DND-41 (cell line): ENCODE measurements at places on chromosomes 16 and 17.

DNA sequence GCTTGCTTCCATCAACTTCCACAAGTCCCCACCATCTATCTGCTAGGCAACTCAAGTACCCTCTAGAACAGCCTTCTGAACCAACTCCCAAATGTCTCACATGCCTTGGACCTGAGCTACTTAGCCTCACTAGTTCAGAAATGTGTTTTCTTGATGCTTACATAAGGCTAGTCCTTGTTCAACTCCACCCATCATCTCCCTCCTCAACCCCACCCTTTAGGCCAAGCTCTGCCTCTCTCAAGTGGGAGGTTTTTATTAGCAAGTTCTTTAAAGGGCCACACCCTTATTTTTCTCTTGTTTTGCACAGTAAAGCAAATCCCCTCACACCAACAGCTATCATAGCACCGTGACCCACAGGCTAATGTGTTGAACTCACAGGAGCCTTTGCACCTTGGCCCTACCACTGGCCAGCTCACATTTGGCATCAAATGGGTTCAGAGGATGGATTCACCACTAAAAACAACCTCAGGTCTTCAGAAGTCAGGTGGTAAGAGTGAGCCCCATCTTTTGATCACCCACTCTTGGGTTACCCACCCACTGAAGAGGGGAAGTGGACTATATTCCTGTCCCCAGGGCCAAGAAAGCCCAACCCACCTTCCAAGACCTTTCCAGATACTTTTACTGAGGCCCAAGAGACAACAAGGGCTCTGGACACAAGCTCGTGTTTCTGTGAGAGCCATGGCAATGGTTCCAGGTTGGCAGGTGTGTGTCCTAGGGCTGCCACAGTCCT, 12.2 kb downstream of the PIK3R5 start:
- no peak for DNase-seq

DNA sequence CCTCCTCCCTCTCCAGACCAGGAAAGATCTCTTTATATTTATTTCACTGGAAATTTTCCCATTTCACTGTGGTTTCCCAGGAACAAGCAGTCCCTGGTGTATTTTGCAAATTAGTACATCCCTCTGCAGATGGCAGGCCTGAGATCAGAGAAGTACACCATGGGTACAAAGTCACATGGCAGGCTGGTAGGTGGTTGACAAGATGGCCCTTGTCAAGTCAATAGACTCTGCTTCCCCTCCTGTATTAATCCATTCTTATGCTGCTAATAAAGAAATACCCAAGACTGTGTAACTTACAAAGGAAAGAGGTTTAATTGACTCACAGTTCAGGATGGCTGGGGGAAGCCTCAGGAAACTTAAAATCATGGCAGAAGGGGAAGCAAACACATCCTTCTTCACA, 51.6 kb upstream of the KSR1 start:
- no peak for DNase-seq

DNA sequence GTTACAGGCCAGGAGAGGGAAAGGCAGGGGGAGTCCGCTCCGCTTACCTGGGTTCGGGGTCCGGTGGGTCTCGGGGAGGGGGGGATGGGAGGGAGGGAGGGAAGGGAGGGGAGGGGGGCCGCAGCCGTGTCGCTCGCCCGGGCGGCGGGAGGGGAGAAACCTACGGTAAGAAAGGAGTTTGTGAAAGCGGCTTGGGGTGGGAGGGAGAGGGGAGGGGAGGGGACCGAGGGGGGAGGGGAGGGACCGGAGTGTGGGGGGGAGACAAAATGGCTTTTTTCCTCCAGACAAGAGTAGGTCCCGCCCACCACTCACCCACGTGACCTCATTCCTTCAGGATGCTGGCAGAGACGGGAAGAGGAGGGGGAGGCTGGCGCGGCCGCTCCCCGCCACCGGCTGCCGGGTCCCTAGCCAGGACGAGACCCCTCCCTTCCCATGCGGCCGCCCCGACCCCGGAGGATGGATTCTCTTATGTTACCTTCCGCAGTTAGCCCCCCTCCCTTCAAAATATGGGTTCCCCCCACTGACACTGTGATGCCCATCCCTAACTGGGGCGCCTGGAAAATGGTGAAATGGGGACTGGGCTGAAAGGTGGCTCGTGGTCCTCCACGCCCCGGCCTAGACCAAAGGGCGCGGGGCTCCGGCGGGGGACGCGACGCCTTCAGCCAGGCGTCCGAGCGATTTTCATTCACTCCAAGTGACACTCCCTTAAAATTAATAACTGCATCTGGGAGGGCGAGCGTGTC, at the start of gene PCGF2:
PCGF2 (minus strand) TSS at position 188 of the 743 bp plus-strand sequence. CDS start 7,934 bp downstream, outside the sequence.
- peak; percentile 78 for DNase-seq

GRCh38 chr16:25111403-25112166, at the start of gene LCMT1:
LCMT1 (plus strand) TSS chr16:25111742; CDS start chr16:25111884, 142 bp downstream.
- peak; percentile 95 for DNase-seq

DNA sequence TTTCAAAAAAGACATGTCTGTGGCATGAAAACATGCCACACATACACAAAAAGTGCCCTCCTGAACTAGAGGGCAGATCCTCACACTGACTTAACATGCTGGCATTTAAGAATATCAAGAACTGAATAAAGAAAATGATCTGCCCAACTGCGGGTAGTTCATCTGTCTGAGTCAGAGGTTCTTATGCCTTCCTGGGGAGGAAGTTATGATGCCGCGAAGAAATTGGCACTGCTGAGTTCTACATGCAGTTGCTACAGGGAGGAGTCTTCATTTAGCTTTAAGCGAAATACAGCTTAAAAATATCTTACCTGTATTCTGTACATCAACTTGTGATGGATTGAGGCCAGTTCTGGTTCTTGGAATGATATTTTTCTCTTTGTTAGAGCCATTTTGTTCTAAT, 6.3 kb downstream of the ALDH3A2 start:
- no peak for DNase-seq

GRCh38 chr17:1744551-1745512, 2.2 kb downstream of the SERPINF2 start:
- no peak for DNase-seq

- no peak for DNase-seq
Observed at GRCh38 chr17:2943981-2944380, 119.4 kb downstream of the OR1D5 start.

DNA sequence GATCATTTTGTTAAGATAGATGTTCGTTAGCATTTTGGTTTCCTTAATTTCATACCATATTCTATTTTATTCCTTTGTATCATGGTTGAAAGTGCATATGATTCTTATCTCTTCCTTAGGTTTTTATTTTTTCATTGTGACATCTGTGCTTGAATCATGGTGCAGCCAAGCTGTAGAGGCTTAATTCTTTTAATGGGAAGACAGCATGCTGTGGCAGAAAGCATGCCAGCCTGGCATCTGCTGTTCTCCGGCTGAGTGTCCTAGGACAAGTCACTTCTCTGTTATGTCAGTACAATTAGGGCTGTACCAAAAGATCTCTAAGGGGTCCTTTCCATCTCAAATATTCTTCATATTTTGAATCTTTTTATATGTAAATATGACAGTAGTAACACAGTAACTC, 68.5 kb upstream of the PMFBP1 start:
- no peak for DNase-seq

DNA sequence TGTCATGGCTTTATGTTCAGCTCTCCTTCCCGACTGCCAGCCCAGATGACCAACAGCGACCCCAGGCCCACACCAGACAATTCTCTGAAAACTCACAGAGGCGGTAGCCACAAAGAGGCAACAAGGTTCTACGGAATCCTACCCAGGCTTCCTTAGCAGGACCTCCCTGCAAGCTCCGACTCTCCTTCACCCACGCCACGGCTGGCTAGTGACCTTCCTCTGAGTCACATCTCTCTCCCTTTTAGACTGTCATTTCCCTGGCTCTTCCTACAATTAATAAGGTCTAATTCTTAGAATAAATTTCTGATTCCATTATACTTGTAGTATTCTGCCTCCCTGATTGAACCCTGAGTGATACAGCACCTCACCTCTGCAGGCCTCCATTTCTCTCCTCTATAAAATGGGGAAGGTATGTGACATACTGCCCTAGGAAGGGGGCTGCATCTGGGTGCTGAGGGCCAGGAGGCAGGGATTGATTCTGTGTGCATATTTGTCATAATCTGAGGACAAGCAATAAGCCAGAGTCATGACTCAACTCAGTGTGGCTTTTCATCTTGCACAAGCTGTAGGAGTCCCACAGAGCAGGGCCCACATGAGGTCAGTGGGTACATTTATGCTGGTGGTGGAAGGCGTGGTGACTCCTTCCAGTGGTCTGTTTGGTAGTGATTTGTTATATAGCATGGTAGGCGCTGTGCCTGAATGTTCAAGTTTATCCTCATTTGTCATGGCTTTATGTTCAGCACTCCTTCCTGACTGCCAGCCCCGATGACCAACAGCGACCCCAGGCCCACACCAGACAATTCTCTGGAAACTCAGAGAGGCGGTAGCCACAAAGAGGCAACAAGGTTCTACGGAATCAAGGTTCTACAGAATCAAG, 46.2 kb downstream of the SMPD3 start:
- DNase-seq: no peak

DNA sequence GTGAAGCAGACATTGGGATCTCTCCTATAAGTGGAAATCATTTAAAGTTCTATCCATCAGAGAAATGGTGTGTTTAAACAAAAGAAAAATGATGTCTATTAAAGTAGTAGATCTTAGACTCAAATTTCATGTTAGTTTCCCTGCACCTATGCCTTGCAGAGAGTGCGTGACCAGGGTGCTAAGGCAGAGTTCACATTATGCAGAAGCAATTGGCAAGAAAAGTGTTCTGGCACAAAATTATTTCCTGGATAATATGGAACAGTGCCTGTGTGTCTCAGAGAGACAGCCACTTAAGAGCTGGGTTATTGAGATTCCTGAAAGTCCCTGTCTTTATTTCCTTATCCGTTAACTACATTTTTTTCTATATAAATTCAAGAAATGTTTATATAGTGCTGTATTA, 457.0 kb downstream of the CDH8 start:
- DNase-seq: no peak

GRCh38 chr17:82835766-82836512, 3.9 kb downstream of the ZNF750 start:
- DNase-seq: no peak

- DNase-seq: no peak
Observed at GRCh38 chr17:46097497-46097896, 95.7 kb downstream of the KANSL1 start.

- no peak for DNase-seq
Observed at GRCh38 chr16:66387817-66388332, 21.4 kb downstream of the CDH5 start.

DNA sequence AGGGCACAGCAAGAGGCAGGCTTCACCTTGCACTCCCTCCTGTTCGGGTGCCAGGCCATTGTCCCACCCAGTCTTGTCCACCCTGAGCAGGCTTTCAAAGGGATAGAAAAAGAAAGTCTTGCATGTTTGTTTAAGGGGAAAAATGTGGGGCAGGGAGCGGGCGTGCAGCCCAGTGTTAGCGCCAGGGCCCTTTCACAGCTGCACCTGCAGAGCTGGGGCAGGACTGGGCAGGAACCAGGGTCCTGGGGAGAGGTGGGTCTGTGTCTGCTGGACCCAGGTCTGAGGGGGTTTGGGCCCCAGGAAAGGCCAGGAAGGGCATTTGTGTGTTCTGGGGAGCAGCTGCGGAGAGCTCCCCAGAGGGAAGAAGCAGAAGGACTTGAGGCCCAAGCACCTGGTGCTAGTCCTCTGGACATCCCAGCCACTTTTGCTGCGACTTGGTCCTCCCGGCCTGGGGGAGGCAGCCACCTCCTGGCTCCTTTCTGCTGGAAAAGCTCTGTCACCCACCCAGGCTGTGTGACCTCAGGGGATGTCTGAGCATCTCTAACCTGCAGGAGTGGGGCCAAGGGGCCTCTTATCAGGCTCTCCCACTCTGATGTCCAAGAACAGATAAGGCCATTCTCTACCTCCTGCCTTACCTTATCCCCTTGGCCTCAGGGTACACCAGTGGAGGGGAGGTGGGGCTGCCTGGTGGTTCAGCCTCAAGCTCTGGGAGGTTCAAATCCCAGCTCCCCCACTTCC, 44.7 kb downstream of the PSME3IP1 start:
- no peak for DNase-seq

DNA sequence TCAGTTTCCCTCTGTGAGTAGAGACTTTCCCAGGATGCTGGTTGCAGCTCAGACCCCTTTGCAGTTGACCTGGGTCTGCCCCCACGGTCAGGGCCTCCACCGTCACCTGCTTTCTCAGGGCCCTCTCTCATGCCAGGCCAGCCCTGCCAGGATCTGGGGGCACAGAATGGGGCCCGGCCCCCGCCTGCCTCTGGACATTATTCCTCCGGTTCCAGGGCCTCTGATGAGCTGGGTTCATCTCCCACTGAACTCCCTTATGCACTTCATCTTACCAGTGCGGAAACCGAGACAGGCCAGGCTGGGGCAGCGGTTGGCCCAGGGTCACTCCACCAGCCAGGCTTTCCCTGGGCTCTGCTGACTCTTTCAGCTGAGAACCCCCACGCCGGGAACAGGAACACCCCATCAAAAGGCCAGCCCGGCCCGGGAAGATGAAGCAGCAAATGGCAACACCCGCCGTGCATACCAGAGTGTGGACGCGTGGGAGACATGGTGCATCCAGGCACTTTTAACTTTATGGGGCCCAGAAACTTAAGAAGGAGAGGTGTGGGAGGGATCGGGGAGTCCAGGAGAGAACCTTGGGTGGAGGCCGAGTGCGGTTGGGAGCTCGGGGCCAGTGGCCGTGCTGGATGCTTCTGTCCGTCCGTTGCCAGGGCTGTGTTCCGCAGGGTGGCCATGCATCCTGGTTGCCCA, 19.9 kb downstream of the ZNF469 start:
- DNase-seq: no peak

- DNase-seq: no peak
Observed at GRCh38 chr16:29868396-29869009, 5.5 kb upstream of the CDIPT start.

DNA sequence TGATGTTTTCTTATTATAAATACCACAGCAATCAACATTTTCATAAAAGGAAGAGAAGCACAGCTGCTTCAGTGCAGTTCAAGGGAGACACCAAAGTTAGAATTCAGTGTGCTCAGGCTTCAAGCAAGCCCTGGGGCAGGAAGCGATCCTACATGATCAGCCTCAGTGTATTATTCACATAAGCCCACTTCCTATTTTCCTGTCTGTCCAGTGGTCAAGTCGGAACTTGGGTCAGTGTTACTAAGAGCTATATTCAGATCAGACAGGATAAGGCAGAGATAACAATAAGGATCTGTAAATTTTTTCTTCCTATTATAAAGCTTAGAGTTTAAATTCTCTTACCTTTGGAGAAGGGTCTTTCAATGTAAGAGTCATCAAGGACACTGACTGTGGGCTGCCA, 12.9 kb downstream of the HEATR6 start:
- DNase-seq: no peak

GRCh38 chr17:10205549-10206185, 7.3 kb upstream of the GAS7 start:
- peak; percentile 21 for DNase-seq
